ENCODE measurements at places on chromosomes 4 and X. TPM values are rescaled to one million over a fixed set of nuclear protein-coding genes. Genes with fewer than 3 reads are reported as not detected.

F8A2 gene
- not detected for polyA plus RNA-seq

DMP1 gene
- polyA plus RNA-seq: not detected

ASB9 gene
- polyA plus RNA-seq: 0.15 TPM

RPS6KA3 gene
- polyA plus RNA-seq: 20.8 TPM
